ENCODE measurements at places on chromosomes 2 and 18.

- no peak for DNase-seq
Observed at GRCh38 chr2:188278388-188279092, 13.1 kb upstream of the GULP1 start.

DNA sequence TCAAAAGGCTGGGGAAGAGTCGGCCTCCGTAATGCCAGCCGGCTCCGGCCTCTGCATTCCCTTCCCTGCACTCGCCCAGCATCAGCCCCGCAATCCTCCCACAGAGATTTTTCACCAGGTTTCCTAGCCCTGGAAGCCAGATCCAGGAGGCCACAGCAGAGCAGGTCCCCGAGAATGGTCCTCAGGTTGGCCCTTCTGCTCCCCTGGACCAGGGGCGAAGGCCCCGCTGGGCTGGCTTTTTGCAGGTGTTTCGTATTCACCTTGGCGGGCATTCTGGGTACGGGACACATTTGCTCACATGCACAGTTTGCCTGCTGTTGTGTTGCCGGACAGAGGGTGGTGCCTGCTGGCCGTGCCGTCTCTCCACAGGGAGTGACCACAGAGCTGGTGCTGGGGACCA, 309.5 kb downstream of the NDUFA10 start:
- no peak for DNase-seq

- DNase-seq: no peak
Observed at GRCh38 chr2:38610851-38611801, 8.4 kb upstream of the HNRNPLL start.

DNA sequence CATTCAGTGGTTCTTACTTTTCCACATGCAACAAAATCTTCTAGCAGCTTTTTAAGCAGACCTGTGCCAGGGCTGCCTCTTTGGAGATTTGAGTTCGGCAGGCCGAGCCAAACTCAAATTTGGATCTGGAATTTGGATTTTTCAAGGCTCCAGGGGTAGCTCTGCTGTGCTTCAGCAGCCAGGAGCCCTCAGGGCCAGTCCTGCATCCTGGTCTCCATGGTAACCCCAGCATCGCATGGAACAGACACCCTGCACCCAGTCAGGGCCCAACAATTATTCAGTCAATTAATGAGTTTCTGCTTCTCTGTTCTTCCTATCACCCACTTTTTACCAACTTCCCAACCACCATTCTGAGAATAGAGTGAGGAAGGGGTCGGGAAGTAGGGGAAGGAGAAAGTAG, 30.0 kb downstream of the EN1 start:
- no peak for DNase-seq

DNA sequence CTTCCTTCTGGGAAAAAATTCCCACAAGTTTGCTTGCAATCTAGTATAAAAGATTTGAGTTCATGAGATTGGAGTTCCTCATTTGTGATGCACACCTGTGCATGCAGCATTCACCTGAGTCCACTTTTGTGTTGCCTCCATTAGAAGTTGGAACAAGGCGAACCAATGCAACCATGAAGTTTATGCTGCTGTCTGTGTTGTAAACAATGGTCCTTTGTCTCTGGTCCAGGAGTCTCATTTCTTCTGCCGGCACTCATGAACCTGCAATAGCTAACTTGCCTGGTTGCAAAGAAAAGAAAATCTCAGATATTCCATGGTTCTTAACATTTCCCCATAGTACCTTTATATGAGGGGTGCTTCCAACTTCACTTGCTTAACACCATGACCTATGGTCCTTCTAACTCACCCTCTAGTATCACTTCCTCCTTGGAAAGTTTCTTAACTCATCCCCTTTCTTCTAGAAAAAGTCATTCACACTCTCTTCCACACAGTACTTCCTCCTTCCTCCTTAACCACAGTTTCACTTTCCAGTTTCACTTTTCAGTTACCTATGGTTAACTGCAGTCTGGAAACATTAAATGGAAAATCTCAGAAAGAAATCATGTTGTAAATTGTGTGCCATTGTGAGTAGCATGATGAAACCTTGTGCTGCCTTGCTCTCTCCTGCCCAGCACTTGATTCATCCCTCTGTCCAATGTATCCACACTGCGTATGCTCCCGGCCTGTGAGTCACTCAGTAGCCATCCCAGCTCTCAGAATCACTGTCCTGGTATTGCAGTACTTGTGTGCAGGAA, 128.8 kb upstream of the TRIB2 start:
- DNase-seq: peak; percentile 36

- no peak for DNase-seq
Observed at GRCh38 chr2:238874330-238875050, 26.6 kb downstream of the TWIST2 start.

- DNase-seq: peak; percentile 70
Observed at GRCh38 chr2:197516393-197516761, 511 bp downstream of the MOB4 start.

- DNase-seq: no peak
Observed at GRCh38 chr2:165699946-165700345, 94.1 kb downstream of the GALNT3 start.

DNA sequence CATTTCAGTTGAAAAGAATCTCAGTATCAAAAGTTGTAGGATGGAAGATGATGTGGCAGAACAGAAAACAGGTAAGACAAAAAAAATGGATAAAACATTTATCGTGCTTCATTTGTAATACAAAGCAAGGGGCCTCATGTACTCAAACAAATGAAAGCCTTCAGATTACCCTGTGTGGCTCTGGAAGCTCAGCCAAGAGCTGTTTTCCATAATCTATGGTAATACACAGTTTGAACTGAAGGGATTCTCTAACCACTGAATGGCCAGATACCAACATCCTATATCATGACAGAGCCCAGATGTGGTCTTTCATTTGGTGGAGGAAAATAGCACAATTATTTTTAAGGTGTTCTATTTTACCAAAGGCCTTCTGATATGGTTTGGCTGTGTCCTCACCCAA, 272.1 kb upstream of the RND3 start:
- no peak for DNase-seq

- peak; percentile 30 for DNase-seq
Observed at GRCh38 chr18:58290116-58290695, 246.2 kb downstream of the NEDD4L start.

DNA sequence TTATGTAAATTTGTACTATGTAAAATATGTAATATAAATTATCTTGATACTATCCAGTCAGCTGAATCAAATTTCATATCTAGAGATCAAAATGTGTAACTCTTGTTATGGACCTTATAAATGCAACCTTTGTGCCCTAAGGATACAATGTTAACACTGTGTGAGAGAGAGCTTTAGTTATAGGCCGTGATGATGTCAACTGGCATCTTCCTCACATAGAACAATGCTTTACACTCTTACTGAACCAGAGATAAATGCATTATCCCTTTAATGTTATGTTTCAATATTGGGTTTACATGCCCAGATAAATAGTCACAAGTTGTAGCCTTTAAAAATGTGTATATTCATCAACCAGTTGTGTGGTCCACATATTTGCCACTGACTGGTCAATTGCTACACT, 115.1 kb downstream of the KCNJ3 start:
- DNase-seq: no peak

DNA sequence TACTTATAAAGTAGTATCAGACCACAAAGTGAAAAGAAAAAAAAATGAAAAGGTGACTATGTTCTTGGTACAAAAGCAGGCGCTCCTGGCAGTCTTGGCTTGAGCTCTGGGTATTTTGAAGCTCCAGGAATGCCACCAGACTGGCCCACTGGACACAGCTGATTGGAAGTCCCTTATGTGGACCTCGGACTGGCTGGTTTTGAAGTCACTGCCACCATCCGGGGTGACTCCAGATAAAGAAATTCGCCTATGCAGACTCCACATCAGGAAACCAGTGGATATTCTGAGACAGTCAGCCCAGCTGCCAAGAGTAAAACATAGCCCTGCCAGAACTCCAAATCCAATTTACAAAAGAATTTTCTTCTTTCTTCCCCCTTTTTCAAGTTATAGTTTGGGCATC, 28.0 kb downstream of the ACKR3 start:
- DNase-seq: no peak

- peak; percentile 9 for DNase-seq
Observed at GRCh38 chr18:33184958-33185357, 255.6 kb downstream of the CCDC178 start.

GRCh38 chr2:29218550-29219125, 103.4 kb downstream of the CLIP4 start:
- no peak for DNase-seq

DNA sequence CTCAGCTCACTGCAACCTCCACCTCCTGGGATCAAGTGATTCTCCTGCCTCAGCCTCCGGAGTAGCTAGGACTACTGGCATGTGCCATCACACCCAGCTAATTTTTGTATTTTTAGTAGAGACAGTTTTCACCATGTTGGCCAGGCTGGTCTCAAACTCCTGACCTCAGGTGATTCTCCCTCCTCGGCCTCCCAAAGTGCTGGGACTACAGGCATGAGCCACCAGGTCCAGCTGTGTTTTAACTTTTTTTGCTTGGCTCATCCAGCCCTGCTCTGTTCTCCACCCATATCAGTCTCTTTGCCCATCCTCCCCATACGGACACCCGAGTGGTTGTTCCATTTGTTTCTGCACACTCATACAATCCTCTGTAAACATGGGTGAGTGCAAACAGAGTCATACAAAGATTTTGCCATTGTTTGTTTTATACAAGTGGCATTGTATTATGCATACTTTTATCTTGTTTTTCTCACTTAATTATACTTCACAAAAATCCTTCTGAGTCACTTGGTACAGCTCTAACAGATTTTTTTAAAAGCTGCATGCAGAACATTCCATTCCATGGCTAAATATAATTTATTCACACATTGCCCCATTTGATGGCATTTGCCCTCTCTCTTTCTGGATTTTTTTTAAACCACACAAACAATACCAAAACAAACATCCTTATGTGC, 5.3 kb downstream of the APOB start:
- DNase-seq: peak; percentile 86

Data from DMS53 (cell line).